ENCODE measurements at places on chromosomes 16 and 17. TPM values are rescaled to one million over a fixed set of nuclear protein-coding genes. Genes with fewer than 3 reads are reported as not detected.

DNA sequence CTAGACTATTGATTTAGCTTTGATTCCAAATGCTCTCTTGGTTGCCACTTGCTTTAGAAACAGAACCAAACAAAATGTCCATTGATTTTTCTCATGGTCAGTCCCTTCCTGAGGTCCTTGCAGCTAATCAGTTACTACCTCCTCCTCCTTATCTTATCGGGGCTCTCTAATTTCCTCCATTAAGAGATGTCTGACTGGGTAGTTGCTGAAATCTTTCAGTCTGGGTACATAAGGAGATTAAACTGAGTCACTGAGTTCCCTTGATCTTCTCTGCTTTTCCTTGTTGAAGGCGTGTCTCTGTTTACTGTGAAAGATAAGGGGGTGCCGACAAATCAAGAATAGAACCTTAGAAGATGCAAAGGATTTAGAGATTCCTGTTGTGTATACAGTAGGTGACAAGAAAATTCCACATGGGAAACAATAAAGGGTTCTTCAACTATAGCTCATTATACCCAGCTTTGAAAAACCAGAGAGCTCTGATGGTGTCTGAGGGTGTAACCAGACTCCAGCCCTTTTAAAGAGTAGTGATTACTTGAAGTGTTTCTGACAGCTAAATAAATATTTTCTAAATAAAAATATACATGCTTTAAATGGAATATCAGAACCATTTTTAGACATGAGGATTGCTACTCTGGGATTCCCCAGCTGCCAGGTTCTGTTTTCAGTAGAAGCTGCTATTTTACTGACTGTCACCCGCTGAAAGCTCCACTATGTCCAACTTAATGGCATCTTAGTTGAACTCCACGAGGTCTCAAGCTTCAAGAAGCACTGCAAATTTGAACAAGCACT is 791.3 kb upstream of the SOX9 start:
- peak; percentile 42 for DNase-seq

- no peak for DNase-seq
These were observed 6.3 kb downstream of the C17orf50 start for GRCh38 chr17:35766903-35767510.

- no peak for DNase-seq
These were observed 42.5 kb upstream of the CLEC19A start for GRCh38 chr16:19242987-19243575.

DNA sequence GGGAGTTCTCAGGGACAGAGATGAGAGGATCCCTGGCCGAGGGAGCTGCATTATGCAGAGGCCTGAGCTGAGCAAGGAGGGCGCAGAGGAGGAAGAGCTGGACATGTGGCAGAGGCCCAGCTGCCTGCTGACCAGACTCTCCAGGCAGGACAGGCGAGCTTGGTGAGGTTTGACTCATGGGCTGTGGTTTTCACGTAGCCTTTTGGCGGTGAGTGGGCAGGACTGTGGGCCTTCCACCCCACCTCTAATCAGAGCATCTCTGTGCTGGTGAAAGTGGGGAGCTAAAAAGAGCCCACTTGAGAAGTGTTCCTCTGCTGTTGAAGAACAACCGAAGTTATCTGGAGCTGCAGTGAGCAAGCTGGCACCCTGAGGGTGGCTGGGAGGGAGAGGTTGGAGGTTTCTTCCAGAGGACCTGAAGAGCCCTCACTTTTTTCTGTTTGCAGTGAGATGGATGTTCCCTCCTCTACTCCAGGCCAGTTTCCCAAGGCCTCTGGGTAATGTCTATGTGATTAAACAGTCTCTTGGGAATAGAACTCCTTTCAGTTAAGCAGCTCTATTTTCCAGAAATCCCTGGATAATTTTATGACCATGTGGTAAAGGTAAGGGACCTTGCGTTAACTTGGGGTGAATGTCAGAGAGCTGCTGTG is 11.9 kb downstream of the EPN2 start:
- peak; percentile 95 for DNase-seq

DNA sequence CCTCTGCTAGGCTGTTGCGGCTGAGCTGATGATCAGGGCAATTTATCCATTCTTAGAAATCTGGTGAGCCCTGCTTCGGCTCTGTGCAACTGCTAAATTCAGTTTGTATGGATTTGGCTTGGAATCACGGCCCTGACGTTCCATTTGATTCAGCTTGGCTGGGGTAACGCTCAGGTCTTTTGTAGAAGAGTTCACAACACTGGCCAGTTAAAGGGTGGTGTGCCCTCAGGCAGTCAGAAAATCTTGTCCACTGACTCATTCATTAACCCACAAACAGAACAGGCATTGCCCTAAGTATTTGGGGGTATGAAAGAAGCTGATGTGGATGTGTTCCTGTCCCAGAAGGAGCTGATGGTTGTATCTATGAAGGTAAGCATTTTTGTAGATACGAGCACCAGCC is 53.9 kb downstream of the GNAO1 start:
- DNase-seq, result peak; percentile 27

- DNase-seq, result peak; percentile 89
These were observed 15.9 kb upstream of the SLC12A3 start for GRCh38 chr16:56848955-56849689.

- DNase-seq, result no peak
These were observed 5.1 kb downstream of the TTYH2 start for GRCh38 chr17:74218436-74218835.

The CCDC154 gene
- 0.50 TPM for total RNA-seq
